ENCODE measurements at places on chromosomes 3 and 15.

- DNase-seq = no peak
Observed at GRCh38 chr3:128874481-128875180, 4.8 kb upstream of the ACAD9 start.

- no peak for DNase-seq
Observed at GRCh38 chr15:70859998-70860397, 6.0 kb upstream of the LARP6 start.

- no peak for DNase-seq
Observed at GRCh38 chr15:35281515-35281914, 196.4 kb upstream of the NANOGP8 start.

GRCh38 chr3:86787091-86787490 is 203.9 kb downstream of the VGLL3 start:
- no peak for DNase-seq

- no peak for DNase-seq
Observed at GRCh38 chr15:43469867-43470266, 23.1 kb downstream of the TP53BP1 start.

GRCh38 chr3:70853161-70853944 is 540.9 kb upstream of the MDFIC2 start:
- DNase-seq = no peak

DNA sequence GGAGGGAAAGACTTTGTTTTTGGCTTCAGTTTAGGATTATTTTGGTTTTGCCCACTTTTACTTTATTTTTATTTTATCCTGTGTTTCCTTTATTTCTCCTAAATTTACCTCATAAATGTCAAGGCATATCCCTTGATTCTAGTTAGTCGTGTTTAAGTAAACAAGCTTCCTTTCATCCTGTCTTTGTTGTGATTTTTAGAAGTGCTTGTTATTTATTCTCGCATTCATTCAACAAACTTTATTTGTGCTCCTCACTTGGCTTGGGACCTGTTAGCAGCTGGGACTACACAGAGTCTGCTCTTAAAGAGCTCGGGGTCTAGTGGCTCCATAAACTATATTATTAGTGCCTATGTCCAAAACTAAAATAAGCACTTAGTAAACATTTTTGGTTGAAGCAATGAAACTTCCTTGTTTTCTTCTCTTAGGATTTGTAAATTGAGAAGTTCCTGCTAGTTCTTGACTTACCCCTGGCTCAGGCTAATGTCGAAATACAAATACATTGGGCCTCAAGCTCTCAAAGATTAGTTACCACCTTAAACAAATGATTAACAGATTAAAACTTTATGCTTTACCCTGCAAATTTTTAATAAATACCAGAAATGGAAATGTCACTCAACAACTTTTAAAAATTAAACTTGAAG is 19.0 kb upstream of the DMXL2 start:
- DNase-seq = no peak

- no peak for DNase-seq
Observed at GRCh38 chr15:56337084-56337725, 28.0 kb upstream of the TEX9 start.

GRCh38 chr3:111862974-111863373 is 3.9 kb downstream of the PHLDB2 start:
- DNase-seq = no peak

DNA sequence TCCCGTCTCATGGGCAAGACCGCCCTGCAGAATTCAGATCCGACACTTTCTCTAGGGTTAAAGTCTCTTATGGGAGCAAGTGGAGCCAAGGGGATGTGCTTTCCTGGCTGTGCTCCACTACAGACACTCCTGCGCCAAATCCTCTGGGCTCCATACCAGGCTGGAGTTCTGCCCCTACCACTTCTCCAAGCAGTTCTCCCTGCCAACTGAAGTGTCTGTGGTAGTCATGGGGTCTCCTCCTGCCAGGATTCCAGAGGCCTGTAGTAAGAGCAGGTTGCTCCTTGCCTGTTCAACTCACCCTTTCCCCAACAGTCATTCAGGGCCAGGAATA is 403.2 kb downstream of the GRM7 start:
- DNase-seq = no peak

DNA sequence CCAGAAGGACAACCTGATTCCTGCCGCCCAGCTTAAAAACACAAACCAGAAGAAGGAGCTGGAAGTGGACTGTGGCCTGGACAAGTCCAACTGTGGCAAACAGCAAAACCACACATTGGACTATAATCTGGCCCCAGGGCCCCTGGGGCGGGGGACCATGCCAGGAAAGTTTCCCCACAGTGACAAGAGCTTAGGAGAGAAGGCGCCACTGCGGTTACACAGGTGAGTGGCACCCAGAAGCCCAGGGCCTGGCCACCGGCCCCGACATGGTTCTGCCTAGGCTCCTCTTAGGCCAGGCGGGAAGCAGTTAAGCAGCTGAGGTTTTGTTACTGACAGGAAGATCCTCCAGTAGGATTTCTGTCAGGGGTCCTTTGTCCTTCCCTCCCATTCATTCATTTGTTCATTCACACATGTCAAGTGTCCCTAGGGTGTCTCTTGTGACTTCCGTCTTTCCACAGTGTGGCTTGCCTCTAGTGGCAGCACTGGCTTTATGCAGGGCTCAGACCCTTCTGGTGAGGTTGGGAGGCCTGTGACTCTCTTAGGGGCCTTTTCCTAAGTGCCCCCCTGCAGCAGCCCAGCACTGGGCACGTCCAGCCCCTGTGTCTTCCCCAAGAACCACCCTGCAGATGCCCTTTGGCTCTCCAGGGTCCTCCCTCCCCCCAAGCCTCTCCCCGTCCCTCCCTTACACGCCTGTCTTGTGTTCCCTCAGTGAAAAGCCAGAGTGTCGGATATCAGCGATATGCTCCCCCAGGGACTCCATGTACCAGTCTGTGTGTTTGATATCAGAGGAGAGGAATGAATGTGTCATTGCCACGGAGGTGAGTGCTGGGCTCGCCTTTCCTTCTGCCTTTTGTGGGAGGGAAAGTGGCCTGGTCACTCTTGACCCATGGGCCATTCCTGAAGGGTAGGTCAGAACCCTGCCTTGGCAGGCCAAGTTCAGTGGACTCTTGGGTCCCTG is 7.8 kb downstream of the DLL4 start:
- no peak for DNase-seq

GRCh38 chr3:67853520-67853919 is 199.1 kb upstream of the SUCLG2 start:
- DNase-seq = no peak

GRCh38 chr3:43256714-43257461 is 29.5 kb upstream of the SNRK start:
- DNase-seq = no peak

DNA sequence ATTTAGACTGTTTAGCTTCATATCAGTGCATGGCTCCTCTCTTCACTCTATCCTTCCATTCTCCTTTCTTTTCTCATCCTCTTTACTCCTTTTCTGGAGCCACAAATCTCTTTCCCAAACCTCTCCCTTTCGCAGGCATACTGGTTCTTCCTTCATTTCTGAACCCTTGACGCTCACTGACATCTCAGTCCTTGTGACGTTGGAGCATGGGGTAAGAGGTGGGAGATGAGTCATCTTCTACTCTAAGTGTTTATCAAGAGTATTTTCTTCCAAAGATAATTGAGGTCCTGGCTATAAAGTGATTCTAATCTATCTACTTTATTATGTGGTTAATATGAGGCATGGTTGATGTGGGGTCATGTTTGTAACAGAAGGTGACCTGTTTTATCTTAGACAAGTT is 414.2 kb downstream of the AGBL1 start:
- DNase-seq = no peak

- no peak for DNase-seq
Observed at GRCh38 chr15:48222627-48223026, 16.5 kb downstream of the SLC12A1 start.

DNA sequence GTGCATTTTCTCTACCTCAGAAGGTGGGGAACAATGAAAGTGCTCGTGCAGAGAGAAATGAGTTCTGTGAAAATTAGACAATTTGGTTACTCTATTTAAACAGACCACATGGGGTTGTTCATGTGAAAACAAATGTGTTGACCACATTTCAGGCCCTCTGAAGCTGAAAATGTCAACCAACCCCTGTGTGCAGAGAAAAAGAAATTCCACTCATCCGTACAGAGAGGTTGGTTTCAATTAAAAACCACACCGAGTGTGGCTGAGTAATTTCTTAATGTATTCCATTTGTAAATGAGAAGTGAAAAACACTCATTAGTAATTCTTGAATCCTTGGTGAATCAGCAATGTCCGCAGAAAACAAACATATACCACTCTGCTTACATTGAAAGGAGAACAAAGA is 46.9 kb upstream of the SLC7A14 start:
- no peak for DNase-seq

- DNase-seq = no peak
Observed at GRCh38 chr15:45873781-45874180, 239.0 kb downstream of the SQOR start.

DNA sequence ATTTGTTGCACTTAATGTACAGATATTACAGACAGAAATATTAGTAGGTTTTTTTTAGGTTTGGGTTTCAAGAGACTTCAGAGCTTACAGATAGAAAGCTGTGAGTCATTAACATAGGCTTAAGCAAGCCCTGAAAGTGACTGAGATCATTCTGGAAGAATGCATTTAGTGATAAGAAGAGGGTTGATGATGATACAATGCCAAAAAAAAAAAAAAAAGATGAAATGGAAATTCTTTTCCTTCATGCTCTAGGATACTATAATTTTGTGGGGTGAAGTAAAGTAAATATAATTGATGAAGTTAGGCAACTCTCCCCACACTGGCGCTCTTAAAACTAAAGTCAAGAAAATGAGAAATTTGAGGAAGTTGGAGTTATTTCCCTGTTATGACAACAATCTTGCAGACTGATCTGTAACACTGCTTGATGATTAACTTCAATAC is 169.4 kb upstream of the ZNF385D start:
- no peak for DNase-seq

DNA sequence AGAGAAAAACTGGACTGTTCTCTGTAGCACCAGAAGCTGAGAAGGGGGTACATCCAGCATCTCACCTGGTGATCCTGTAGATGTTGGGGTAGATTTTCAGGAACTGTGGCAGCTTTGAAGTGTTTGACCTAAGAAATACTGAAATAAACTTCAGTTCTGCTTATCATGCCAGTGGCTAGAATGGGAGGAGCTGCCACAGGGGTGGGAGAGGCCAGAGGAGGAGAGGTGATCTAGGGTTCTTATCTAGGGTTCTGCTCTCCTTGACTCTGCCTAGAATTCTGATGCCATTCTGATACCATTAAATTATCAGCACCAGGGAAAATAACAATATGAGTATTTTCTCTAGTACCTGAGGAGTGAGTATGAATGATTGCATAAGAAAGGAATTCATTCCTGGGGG is 10.2 kb upstream of the CPOX start:
- no peak for DNase-seq

GRCh38 chr15:63299943-63300575 is 22.7 kb downstream of the APH1B start:
- DNase-seq = no peak

- no peak for DNase-seq
Observed at GRCh38 chr15:81740416-81740815, 305.4 kb downstream of the MEX3B start.

DNA sequence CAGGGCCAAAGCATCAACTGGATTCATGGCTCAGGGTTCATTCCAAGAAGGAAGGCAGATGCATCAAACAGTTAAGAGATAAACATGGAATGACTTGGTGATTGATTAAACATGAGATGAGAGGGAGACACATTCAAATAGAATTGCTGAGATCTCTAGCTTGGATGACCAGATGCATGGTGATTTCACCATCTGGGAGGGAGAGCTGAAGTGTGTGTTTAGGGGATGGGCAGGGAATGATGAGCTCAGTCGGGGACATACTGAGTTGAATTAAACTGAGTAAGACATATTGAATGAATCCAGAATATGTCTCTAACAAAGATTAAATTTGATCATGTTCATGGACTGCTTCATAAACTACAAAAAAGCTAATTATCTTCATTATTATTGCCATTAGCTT is 35.5 kb downstream of the CADPS start:
- DNase-seq = no peak

GRCh38 chr15:69760258-69760845 is 307.7 kb downstream of the RPLP1 start:
- no peak for DNase-seq

DNA sequence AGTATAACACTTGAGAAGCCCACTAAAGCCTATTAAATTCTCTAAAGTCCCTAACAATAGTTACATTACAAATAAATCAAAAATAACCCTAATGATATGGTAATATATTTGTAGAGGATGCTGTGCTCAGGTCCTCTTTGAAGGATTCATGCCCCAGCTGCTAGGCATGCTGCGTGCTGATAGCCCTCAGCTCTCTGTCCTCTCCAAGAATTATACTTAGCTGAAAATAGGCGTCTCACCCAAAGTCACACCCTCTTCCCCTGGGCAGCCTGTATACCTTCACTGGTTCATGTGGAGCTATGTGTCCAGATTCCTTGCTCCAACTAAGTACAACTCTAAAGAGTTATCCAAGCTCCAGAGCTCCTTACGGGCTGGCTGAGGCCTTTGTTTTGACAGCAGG is 312.5 kb upstream of the ZNF385D start:
- DNase-seq = no peak

DNA sequence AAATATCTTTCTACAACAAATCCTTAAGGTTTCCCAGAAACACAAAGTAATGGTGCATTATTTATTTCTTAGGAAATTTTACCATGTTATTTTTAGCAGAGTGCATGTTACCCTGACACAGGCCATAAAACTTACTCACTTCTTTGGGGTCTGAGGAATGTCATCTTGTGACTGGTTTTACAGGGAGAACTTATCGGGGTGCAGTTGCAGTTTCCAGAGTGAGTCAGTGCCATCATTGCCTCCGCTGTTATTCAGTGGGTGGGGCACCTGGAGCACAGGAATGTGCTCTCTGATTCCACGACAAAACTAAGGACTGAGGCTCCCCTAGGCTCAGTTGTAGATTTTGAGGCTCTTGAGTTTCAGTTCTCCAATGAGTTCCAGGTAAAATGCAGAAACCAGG is 11.1 kb upstream of the GREM1 start:
- DNase-seq = no peak

- DNase-seq = no peak
Observed at GRCh38 chr3:128194843-128195242, 41.6 kb downstream of the EEFSEC start.

DNA sequence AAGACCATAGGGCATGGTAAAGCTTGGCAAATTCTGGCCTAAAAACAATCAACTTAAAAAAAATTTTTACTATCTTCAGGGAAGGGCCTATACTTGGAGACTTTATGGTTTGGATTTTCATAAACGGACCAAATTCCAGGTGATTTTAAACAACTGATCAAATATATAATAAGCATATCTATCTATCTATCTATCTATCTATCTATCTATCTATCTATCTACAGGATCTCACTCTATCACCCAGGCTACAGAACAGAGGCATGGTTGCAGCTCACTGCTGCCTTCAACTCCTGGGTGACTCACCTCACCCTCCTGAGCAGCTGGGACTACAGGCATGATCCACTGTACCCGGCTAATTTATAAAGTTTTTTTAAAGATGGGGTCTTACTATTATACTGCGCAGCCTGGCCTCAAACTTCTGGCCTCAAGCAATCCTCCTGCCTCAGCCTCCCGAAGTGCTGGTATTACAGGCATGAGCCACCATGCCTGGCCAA is 6.7 kb downstream of the SPPL2A start:
- no peak for DNase-seq

- DNase-seq = no peak
Observed at GRCh38 chr3:133014325-133014724, 23.9 kb upstream of the TMEM108 start.

Measured in T-cell (primary cell).